ENCODE measurements at places on chromosomes 12 and 14.
A peak's percentile ranks its signal among the peaks of the same experiment; 100 is the strongest.

GRCh38 chr12:121238604-121239350 lies 28.8 kb downstream of the P2RX4 start:
- no peak for DNase-seq

DNA sequence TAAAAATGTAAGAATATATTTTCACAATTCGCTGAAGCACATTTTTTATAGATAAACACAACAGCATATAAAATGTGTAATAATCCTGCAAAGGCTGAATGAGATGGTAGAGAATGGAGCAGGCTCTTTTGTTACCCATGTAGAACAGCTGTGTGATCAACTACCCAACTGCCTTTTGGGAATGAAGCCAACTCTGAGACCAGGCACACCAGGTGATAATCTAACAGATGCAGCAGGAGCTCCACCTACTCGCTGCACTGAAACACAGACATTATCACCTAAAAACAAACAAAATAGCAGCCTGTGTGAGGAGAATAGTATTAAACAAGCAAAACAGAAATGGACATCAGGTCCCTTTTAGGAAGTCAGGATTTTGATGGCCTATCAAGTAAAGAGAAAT lies 183.3 kb downstream of the CCDC59 start:
- DNase-seq: no peak

GRCh38 chr12:64951944-64952343 lies 127.5 kb downstream of the TBC1D30 start:
- DNase-seq: no peak

DNA sequence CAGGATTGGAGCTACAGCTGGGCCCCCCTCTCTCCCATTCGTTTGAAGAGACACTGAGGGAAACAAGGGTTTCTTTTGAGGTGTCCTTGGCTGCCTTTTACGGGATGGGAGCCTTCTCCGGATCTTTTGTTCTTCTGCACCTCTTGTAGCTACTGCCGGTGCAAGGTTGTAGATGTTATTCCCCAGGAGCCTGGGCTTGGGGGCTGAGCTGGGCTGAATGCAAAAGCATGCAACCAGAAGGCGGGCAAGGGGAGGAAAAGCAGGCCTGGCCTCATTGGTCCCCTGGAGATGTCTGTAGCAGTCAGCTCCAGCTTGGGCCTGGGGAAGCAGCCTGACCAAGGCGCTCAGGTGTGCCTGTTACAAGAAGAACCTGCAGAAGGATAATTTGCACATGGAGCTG lies 110.3 kb downstream of the GCH1 start:
- no peak for DNase-seq

DNA sequence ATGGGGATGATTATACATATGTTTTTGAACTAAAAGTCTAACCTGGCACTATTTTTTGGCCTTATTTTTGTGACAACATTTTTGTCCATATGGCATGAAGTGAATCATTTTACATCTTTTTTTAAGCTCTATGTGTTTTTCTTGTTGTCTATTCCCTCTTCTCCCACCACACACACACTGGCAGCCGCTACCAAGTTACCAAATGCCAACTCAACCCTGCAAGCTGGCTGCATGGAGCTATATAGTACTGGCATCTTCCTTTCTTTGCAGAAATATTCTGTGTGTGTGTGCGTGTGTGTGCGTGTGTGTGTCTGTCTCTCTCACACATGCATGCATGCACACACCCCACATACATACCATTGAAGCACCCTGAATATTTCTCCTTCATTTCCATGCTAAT lies 278.9 kb upstream of the SOX5 start:
- DNase-seq: no peak

GRCh38 chr14:29370024-29370423 lies 557.6 kb downstream of the PRKD1 start:
- DNase-seq: no peak

DNA sequence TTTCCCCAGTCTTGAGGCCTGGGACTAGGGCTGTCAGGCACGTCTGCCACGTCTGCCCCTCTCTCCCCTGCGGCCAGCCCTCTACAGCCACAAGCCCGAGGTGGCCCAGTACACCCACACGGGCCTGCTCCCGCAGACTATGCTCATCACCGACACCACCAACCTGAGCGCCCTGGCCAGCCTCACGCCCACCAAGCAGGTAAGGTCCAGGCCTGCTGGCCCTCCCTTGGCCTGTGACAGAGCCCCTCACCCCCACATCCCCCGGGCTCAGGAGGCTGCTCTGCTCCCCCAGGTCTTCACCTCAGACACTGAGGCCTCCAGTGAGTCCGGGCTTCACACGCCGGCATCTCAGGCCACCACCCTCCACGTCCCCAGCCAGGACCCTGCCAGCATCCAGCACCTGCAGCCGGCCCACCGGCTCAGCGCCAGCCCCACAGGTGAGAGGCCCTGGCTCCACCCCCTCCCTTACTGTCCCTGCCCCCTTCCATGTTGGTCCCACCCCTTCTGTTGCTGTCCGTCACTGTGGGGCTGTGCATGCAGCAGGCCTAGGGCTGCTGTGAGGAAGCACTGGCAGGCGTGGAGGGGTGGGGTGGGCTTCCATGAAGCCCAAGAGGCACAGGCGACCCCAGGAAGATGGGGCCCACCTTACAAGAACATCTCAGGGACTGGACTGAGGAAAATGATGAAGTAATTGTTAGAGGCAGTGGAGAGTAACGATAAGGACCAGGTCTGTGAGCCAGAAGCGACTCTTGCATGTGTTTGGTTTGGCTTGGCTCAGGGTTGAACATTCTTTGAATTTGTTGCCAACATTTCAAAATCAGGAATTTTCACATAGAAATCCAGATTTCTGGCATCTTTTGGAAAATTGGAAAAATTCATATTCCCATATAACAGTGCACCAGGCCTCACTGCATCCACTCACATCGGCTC lies 16.8 kb downstream of the C12orf43 start:
- DNase-seq: no peak

- no peak for DNase-seq
Measured at GRCh38 chr12:93234641-93235040, 143.1 kb upstream of the NUDT4 start.

- DNase-seq: peak; percentile 66
Measured at GRCh38 chr14:23306412-23307145, at the start of gene BCL2L2. Gene BCL2L2, plus strand, starts transcription at chr14:23306833. Its CDS starts 935 bp downstream, at chr14:23307768.

DNA sequence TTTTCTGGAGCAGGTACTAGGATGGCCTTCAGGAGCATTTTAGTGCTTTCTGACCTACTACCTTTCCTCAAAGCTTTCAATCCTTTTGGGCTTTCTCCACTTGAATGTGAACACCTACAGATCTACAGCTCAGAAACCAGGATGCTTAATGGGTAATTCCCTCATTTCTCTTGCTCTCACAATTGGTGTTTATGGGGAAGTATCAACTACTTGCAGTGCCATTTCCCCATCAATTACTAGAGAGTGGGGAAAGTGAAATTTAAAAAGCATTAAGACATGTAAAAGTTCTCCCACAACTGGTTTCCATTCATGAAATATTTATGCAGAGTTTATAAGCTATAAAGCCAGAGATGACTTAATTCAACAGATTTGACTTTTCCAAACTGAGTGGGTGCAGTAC lies 2.1 kb upstream of the YY1 start:
- no peak for DNase-seq

- DNase-seq: no peak
Measured at GRCh38 chr12:108855284-108856169, 1.9 kb downstream of the SSH1 start.

DNA sequence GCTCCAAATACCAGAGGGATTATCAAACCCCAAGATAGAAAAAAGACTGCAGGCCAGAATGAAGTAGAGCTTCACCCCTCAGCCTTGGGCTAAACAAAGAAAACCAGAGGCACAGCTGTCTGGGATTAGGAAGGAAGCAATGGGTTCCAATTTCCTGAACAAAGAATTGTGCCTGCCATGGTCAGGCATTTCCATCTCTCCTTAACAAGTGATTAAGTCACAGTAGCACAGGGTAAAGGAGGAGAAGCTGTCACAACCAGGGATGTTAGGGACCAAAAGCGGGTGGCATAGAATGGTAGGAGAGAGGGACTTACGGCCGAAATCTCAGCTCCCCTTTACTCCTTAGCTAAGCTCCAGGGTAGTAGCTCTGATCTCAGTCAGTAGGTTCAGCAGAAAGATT lies 33.9 kb downstream of the SPTLC2 start:
- DNase-seq: no peak

GRCh38 chr14:96256407-96256806 lies 397 bp downstream of the BDKRB1 start:
- no peak for DNase-seq

GRCh38 chr12:62957233-62957953 lies 22.4 kb upstream of the PPM1H start:
- DNase-seq: peak; percentile 21

DNA sequence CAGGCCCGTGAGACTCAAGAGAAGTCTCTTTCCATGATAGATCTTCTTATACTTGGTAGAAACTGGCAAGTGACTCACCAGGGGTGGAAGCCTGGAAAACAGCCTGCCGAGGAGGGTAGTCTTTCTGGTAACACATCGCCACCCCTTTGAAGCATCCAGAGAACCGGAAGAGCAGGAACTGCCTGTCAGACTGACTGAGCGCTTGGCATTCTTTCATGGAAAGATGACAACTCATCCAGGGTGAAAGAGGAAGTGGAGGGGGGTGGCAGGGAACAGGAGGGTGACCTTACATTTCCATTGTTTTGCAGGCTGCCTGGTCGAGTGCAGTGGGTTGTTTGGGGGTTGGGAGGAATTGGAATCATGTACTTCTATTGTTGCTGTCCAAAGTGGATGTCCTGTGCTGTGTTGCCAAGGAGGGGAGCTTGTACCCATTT lies 34.5 kb downstream of the PRKCH start:
- DNase-seq: peak; percentile 57

DNA sequence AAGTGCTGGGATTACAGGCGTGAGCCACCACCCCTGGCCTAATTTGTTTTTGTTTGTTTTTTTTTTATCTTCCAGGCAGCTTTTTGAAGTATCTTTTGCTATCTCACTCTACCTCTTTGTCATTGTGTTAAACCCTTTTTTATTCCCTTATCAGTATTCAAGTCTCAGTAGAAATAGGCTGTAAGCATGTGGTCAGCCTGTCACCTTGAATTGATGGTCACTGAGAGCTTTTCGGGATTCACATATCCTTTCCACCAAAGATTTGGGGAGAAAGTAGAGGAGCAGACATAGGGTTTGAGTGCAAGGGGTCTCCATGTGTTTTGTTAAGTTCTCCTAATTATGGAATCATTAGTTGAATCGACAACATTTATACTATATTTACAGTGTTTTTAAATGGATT lies 36.4 kb downstream of the TMPO start:
- no peak for DNase-seq

DNA sequence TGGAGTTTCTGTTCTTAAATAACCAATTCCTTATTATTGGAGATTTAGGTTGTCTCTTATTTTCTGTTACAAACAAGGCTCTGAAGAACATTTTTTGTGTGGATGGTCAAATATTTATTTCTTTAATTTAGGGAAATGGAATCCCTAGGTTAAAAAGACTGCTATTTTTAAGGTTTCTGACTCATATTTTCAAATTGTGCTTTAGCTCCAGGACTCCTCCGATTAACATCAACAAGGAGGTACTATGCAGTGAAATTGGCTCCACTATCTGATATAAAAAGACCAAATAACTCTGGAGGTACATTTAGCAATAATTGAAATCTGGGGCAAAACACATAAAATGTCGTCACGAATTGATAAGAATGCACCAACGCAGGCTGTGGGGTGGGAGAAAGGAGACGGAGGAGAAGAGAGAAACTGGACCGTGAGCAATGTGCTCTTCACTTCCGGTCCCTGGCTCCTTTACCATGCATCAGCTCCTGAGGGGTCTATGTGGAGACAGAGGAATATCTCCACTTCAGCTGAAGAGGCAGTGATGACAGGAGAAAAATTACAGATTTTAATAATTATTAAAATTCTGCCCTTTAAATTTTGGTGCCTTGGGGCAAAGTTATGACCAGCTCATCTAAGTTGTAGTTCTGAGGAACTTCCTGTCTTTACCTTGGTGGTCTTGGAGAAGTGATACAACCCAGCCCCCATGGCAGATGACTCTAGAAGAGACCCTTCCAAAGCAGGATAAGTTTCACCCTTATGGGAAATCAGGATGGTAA lies 90.2 kb upstream of the BTG1 start:
- no peak for DNase-seq

DNA sequence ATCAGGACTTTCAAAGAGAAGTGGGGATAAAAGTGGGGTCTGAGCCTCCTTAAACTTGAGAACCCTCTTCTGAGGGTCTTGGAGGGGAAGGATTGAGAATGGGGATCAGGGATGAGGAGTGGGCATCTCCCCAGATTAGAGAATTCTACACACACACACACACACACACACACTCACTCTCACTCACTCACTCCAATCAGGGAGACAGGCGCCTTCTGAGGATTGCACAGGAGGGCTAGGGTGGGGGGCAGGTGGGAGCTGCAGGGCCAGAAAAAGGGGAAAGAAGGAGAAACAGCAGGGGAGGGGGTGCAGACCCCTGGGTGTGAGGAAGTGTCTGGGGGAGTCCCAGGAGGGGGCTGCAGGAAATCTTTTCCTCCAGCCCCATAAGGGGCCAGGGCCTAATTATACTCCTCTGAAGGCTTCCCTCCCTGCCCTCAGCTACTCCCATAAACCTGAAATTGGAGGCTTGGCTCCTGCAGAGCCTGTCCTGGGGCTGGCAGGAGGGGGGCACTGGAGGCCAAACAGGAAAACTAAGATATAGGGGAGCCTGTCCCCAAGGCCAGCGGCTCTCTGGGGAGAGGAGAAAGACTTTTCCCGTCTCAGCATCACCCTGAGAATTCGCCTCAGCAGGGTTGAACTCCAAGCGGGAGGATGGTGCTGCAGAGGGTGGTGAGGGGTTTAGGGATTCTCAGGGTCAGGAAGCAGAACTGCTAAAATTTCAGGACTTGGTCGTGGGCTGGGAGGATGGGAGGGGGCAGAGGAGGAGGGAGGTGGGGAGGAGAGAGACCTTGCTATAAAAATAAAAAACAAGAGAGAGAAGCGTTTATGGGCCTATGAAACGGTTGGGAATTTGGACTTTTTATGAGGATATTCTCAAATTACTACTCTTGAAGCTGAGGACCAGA lies 1.6 kb downstream of the HOXC9 start:
- no peak for DNase-seq

GRCh38 chr14:102323102-102323501 lies 3.6 kb downstream of the ZNF839 start:
- DNase-seq: peak; percentile 79

- peak; percentile 37 for DNase-seq
Measured at GRCh38 chr12:45660330-45660729, 69.2 kb upstream of the ARID2 start.

- DNase-seq: no peak
Measured at GRCh38 chr12:96060041-96060440, 24.7 kb upstream of the LTA4H start.

- peak; percentile 79 for DNase-seq
Measured at GRCh38 chr12:112419297-112420133, 768 bp downstream of the PTPN11 start.
